ENCODE measurements at places on chromosomes 11 and 22. TPM values are rescaled to one million over a fixed set of nuclear protein-coding genes. Genes with fewer than 3 reads are reported as not detected.

DNA sequence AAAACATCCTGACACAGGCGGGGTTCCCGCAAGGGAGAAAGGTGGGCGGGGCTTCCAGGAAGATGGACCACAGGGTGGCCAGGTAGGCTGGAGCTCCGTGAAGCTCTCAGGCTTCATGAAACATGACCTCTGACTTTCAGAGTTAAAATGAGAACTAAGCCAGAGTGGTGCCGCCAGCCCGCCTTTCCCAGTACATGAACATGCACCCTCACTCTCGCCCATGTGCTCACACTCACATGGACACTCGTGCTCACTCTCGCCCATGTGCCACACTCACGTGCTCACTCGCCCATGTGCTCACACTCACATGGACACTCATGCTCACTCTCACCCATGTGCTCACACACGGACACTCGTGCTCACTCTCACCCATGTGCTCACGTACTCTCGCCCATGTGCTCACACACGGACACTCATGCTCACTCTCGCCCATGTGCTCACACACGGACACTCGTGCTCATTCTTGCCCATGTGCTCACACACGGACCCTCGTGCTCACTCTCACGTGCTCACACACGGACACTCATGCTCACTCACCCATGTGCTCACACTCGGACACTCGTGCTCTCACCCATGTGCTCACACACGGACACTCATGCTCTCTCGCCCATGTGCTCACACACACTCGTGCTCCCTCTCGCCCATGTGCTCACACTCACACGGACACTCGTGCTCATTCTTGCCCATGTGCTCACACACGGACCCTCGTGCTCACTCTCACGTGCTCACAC, 10.0 kb downstream of the RNH1 start:
- no peak overlapping the region for H3K27ac ChIP-seq
- H3K27me3 ChIP-seq = no peaks in the 10 kb centered on the region
- H3K4me1 ChIP-seq = no peaks in the 10 kb centered on the region
- H3K4me3 ChIP-seq = no peak overlapping the region

DNA sequence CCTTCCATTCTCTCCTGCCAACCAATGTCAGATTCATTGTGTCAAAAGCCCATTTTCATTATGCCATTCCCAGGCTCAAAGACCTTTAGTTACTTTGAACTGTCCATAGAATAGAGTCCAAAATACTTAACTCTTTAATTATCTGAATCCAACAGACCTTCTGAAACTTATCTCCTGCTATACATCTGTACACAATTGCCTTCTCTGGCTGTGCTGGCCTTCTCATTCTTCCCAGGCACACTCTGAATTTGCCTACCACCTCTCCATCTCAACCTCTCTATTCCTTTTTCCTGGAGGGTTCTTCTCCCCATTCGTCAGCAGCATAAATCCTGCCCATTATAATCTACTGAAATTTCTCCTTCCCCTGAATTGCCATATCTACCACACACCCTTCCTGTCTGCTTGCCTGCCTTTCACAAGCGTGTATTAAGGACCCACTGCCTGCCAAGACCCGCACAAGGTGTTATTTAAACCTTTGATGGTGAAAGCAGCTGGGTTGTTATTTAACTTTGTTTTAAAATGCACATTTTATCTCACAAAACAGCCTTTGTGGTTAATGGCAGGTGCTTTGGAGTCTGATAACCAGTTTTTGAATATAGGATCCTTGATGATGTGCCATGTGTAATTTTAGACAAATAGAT, 125.9 kb downstream of the CCDC81 start:
- H3K4me3 ChIP-seq = no peak overlapping the region
- no peaks in the 10 kb centered on the region for H3K36me3 ChIP-seq
- DNase-seq = no peak
- no peak overlapping the region for H3K27ac ChIP-seq
- H3K27me3 ChIP-seq = no peaks in the 10 kb centered on the region
- H3K4me1 ChIP-seq = peaks cover 5% of the 10 kb centered on the region

DNA sequence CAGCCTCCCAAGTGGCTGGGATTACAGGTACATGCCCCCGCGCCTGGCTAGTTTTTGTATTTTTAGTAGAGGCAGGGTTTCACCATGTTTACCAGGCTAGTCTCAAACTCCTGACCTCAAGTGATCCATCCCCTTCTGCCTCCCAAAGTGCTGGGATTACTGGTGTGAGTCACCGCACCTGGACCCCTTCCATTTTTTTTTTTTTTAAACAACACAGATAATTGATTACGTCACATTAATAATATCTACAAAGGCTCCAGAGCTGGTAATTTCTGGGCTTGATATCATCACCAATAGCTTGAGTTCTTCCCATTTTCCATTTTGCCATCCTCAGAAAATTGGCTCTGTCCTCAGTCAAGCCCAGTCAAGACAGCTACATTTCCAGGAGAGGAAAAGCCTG, 7.2 kb downstream of the TTLL1 start:
- H3K27ac ChIP-seq = no peak overlapping the region
- H3K4me1 ChIP-seq = no peaks in the 10 kb centered on the region
- H3K27me3 ChIP-seq = no peaks in the 10 kb centered on the region
- peak; percentile 28 for DNase-seq
- no peaks in the 10 kb centered on the region for H3K36me3 ChIP-seq
- H3K4me3 ChIP-seq = no peak overlapping the region

Gene TMPRSS4
- total RNA-seq = not detected

All from fibroblast of lung (primary cell).